Neural crest cell (in vitro differentiated cells): ENCODE measurements at places on chromosomes 4 and X.

- peaks cover 5% of the 10 kb centered on the region for H3K36me3 ChIP-seq
- no peaks in the 10 kb centered on the region for H3K27me3 ChIP-seq
- DNase-seq, result no peak
- no peak overlapping the region for H3K4me3 ChIP-seq
- no peak overlapping the region for H3K27ac ChIP-seq
Observed at GRCh38 chrX:3659761-3660160, 53.7 kb downstream of the PRKX start.

- peaks cover 1% of the 10 kb centered on the region for H3K36me3 ChIP-seq
- DNase-seq, result no peak
- no peak overlapping the region for H3K27ac ChIP-seq
Observed at GRCh38 chr4:41454423-41454822, 83.5 kb upstream of the LIMCH1 start.

GRCh38 chr4:52545099-52546069, 113.7 kb downstream of the USP46 start:
- H3K4me1 ChIP-seq, result peaks cover 14% of the 10 kb centered on the region
- peak; percentile 82 for DNase-seq
- peaks cover 6% of the 10 kb centered on the region for H3K27me3 ChIP-seq
- H3K36me3 ChIP-seq, result no peaks in the 10 kb centered on the region
- H3K27ac ChIP-seq, result no peak overlapping the region

- peaks cover 5% of the 10 kb centered on the region for H3K4me1 ChIP-seq
- H3K36me3 ChIP-seq, result peaks cover 7% of the 10 kb centered on the region
Observed at GRCh38 chr4:27129871-27130366, 269.3 kb downstream of the STIM2 start.

DNA sequence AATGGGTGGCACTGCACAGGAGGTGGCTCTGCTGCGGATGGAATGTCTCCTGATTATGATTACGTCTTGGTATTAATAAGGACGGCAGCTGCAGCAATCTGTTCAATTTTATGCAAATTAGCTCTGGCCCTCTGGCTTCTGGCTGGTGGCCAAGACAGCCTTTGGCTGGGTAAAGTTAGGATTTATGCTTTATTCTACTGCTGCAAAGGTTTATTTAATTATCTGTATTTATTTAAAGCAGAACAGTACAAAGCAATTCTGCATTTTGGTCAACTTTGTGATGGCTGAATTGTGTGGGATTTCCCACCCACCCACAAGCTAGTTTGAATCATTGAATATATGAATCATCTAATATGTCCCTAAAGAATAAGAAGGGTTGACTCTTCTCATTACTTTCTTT, 745.6 kb upstream of the FAM241A start:
- no peak for DNase-seq
- H3K4me1 ChIP-seq, result no peaks in the 10 kb centered on the region
- no peak overlapping the region for H3K27ac ChIP-seq

- H3K27me3 ChIP-seq, result no peaks in the 10 kb centered on the region
- no peak overlapping the region for H3K27ac ChIP-seq
- H3K4me3 ChIP-seq, result no peak overlapping the region
- peaks cover 12% of the 10 kb centered on the region for H3K36me3 ChIP-seq
Observed at GRCh38 chrX:119427024-119427794, 28.1 kb downstream of the SLC25A43 start.

DNA sequence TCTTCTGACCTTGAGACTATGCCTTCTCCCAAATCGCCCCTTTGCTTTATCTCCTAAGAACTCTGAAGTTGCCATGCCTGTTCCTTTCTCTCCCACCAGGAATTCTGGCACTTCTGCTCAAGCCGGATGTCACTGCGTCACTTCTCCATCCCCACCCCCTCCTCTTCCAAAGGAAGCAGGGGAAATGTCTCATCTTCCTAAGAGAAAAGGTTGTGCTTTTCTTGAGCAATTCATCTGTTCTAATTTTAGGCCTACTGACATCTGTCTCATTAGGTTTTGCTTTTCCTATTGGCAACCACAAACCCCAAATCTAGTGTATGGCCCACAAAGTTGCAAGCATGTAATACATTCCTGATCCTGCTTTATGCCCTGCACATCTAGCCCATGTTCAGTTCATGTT, 163.1 kb upstream of the PLAC1 start:
- peaks cover 6% of the 10 kb centered on the region for H3K4me1 ChIP-seq
- H3K27ac ChIP-seq, result peak overlapping the region; percentile 14
- no peak for DNase-seq
- no peak overlapping the region for H3K4me3 ChIP-seq

DNA sequence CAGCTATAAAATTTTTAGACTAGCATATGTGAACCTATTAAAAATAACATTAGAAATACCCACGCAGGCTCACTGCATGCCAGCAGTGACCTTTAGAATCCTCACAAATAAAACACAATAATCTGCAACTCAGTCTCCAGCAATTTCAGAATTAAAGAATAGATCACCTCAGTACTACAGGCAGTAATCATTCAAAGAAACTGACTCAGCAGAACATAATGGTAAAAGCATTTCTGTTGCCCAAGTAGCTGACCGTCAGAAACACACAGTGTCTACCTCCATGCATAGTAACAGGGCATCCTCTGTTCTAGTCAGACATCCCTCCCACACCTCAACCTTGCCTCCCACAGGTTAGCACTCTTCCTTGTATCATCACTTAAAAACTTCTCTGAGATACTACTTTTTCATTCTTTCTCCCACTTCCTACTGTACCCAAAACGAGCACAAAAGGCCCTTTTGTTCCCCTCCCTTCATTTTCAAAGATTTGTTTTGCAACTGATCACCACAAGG, 65.7 kb upstream of the BEND2 start:
- H3K4me1 ChIP-seq, result peaks cover 31% of the 10 kb centered on the region
- H3K27ac ChIP-seq, result no peak overlapping the region
- no peak overlapping the region for H3K4me3 ChIP-seq

DNA sequence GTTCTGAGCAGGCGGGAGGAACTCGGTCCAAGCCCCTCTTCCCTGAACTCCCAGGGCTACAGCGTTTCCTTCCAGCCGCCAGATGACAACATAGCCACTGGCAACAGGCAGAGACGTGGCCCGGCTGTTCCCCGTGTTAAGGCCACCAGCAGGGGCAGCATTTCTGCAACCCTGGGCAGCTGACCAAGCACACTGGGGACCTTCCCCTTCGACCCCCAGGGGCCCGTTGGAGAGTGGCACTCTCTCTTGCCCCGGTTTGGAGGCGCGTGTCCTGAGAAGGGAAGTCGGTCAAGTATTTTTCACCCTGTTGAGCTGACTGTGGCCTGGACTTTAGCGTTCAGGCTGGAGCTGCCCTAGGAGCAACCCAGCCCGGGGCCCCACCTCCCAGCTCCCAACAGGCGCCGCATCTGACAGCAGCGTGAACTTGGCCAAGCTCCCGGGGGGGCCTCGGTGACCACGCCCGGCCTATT, 37.6 kb downstream of the ZBTB49 start:
- no peak overlapping the region for H3K4me3 ChIP-seq
- peaks cover 16% of the 10 kb centered on the region for H3K4me1 ChIP-seq
- peak overlapping the region; percentile 81 for H3K27ac ChIP-seq
- no peaks in the 10 kb centered on the region for H3K27me3 ChIP-seq
- H3K36me3 ChIP-seq, result peaks cover 4% of the 10 kb centered on the region
- peak; percentile 50 for DNase-seq

GRCh38 chrX:42776195-42776594, 1.8 kb downstream of the PPP1R2C start:
- H3K36me3 ChIP-seq, result peaks cover 7% of the 10 kb centered on the region
- no peak for DNase-seq
- H3K4me1 ChIP-seq, result no peaks in the 10 kb centered on the region
- no peak overlapping the region for H3K27ac ChIP-seq
- no peaks in the 10 kb centered on the region for H3K27me3 ChIP-seq

- H3K27ac ChIP-seq, result no peak overlapping the region
- H3K4me1 ChIP-seq, result peaks cover 11% of the 10 kb centered on the region
- DNase-seq, result no peak
- H3K27me3 ChIP-seq, result no peaks in the 10 kb centered on the region
- H3K4me3 ChIP-seq, result no peak overlapping the region
Observed at GRCh38 chr4:47641755-47642154, 156.7 kb downstream of the ATP10D start.

- peaks cover 20% of the 10 kb centered on the region for H3K4me1 ChIP-seq
- no peak overlapping the region for H3K4me3 ChIP-seq
- DNase-seq, result no peak
- H3K36me3 ChIP-seq, result peaks cover 26% of the 10 kb centered on the region
- H3K27me3 ChIP-seq, result no peaks in the 10 kb centered on the region
Observed at GRCh38 chr4:5638316-5638715, 70.0 kb downstream of the EVC2 start.

GRCh38 chrX:19750028-19750782, 137.2 kb downstream of the SH3KBP1 start:
- peaks cover 44% of the 10 kb centered on the region for H3K4me1 ChIP-seq
- no peaks in the 10 kb centered on the region for H3K27me3 ChIP-seq
- no peak overlapping the region for H3K27ac ChIP-seq
- H3K36me3 ChIP-seq, result peaks cover 2% of the 10 kb centered on the region
- no peak overlapping the region for H3K4me3 ChIP-seq
- no peak for DNase-seq

DNA sequence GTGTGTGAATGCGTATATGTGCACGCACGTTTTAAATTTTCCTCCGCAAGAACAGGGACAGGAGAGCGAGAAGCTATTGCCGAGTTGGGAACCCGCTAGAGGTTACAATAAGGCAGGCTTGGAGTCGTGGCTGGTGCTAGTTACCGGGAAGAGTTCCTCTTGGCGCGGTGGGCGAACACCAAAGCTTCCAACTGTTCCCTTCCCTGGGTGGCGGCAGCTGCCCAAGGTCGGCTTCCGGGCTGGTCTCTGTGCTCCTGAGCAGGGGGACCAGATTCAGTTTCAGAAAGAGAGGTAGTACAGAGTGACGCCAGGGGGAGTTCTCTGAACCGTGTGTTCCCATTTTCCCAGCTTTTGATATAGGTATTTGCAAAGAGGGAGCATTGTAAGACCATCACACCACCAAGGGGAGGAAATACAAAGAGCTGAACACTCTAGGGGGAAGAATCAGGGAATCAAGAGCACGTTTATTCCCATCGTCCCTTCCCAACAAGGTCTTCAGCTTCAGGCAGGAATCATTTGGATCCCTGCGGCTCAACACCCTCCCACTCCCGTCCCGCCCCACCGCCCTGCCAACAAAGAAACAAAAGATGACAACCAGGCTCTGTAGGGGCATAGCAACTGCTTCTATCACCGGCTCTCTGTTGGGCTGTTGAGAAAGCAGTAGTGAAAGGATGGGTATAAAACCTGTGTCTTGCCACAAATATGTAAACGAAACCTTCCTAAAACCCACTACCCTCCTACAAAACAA, 113.6 kb upstream of the TEX13C start:
- peak overlapping the region; percentile 86 for H3K4me3 ChIP-seq
- peak overlapping the region; percentile 95 for H3K27ac ChIP-seq
- H3K4me1 ChIP-seq, result peaks cover 43% of the 10 kb centered on the region
- no peaks in the 10 kb centered on the region for H3K36me3 ChIP-seq

GRCh38 chr4:70402762-70403161, 5.0 kb downstream of the OPRPN start:
- no peaks in the 10 kb centered on the region for H3K4me1 ChIP-seq
- no peaks in the 10 kb centered on the region for H3K36me3 ChIP-seq
- no peak for DNase-seq
- H3K27ac ChIP-seq, result no peak overlapping the region
- no peak overlapping the region for H3K4me3 ChIP-seq

DNA sequence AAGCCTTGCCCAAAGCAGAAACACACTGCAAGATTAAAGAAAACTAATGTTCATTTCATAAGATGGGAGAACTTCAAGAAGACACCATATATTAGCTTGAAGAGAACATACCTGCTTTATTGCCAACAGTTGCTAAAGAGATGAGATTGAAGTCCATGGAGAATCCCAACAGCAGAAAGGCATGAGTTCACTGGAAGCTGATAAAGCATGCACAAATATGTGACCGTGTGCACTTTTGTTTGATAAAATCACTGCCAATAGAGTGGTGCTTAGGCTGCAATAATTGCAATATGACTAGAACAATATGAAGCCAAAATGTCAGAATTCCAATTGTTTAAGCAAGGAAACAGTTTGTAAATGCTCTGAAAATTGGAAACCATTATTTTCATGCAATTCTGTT, 125.9 kb upstream of the PPARGC1A start:
- H3K36me3 ChIP-seq, result no peaks in the 10 kb centered on the region
- peaks cover 12% of the 10 kb centered on the region for H3K4me1 ChIP-seq
- H3K27ac ChIP-seq, result no peak overlapping the region
- H3K27me3 ChIP-seq, result no peaks in the 10 kb centered on the region
- no peak for DNase-seq

DNA sequence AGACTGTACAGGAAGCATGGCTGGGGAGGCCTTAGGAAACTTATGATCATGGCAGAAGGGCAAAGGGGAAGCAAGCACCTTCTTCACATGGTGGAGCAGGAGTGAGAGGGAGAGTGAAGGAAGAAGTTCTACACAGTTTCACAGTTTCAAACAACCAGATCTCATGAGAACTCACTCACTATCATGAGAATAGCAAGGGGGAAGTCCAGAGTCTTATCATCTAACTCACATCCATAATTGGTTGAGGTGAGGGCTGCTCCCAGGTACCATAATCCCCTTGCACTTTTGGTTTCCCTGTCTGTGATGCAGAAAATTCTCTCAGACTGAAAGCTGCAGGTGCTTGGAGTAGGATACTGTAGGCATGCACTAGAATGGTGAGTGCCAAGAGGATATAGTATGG, 233.8 kb upstream of the CPEB2 start:
- peaks cover 8% of the 10 kb centered on the region for H3K27me3 ChIP-seq
- no peaks in the 10 kb centered on the region for H3K36me3 ChIP-seq
- no peak overlapping the region for H3K4me3 ChIP-seq
- H3K4me1 ChIP-seq, result no peaks in the 10 kb centered on the region

- H3K4me3 ChIP-seq, result no peak overlapping the region
- peak overlapping the region; percentile 75 for H3K27ac ChIP-seq
- DNase-seq, result no peak
- H3K27me3 ChIP-seq, result no peaks in the 10 kb centered on the region
Observed at GRCh38 chr4:906339-907102, 25.6 kb downstream of the GAK start.

- H3K4me1 ChIP-seq, result peaks cover 23% of the 10 kb centered on the region
- no peaks in the 10 kb centered on the region for H3K36me3 ChIP-seq
- no peak overlapping the region for H3K27ac ChIP-seq
- no peak for DNase-seq
Observed at GRCh38 chr4:138894709-138895108, 120.9 kb upstream of the NOCT start.

GRCh38 chr4:97984545-97985131, 158.6 kb downstream of the STPG2 start:
- H3K4me1 ChIP-seq, result no peaks in the 10 kb centered on the region
- no peak overlapping the region for H3K27ac ChIP-seq

DNA sequence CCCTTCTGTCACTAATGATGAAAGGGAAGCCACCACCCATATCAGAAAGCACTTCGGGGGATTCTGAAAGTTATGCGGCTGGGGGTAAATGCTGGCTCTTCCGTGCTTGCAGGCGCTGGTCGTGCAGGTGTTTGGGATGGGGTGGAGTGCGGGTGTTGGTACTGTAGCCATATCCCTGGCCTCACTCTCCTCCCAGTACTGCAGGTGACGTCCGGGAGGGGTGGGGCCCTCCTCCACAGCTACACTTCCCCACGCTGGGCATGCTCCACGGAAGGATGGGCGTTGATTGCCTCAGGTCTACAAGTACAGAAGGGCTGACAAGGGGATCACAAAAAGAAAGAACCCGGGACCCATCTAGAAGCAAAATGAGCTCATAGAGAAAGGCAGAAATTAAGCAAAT, 48.6 kb upstream of the CLDN24 start:
- no peak overlapping the region for H3K27ac ChIP-seq
- no peak for DNase-seq
- H3K4me1 ChIP-seq, result peaks cover 15% of the 10 kb centered on the region
- no peaks in the 10 kb centered on the region for H3K36me3 ChIP-seq
- no peaks in the 10 kb centered on the region for H3K27me3 ChIP-seq
- no peak overlapping the region for H3K4me3 ChIP-seq

- H3K36me3 ChIP-seq, result no peaks in the 10 kb centered on the region
- no peak for DNase-seq
- no peak overlapping the region for H3K4me3 ChIP-seq
Observed at GRCh38 chr4:7075962-7076695, 8.3 kb upstream of the GRPEL1 start.
